Activated CD4-positive, alpha-beta T cell treated with anti-CD3 and anti-CD28 coated beads, Interleukin-2, Interleukin-4, amounts not matched to agents 100 ng/mL and 50 ng/mL, durations not matched to agents 16 hours and 8 hours (primary cell): ENCODE measurements at places on chromosomes 13 and 19.
A peak's percentile ranks its signal among the peaks of the same experiment; 100 is the strongest.

DNA sequence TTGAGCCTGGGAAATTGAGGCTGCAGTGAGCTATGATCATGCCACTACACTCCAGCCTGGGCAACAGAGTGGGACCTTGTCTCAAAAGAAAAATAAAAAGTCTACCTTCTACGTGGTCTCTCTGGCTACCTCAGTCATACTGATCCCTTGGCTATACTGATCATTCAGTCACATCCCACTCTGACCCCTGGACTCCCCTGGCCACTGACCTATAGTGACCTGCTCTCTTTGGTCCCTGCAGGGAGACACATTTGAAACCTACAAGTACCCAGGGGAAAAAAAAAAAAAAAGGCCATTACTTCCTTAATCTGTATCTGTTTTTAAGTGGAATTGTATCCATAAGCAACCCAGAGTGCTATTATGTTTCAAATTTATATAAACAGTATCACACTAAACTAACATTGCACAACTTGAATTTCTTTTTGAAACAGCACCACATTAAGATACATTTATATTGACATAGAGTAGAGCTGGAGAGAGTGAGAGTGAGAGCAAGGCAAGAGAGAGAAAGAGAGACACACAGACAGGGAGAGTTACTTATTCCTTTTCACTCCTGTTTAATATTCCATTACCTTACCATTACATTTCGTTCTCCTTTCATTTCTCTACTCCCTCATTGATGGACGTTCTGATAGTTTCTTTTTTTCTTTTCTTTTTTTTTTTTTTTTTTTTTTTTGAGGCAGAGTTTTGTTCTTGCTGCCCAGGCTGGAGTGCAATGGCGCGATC lies 23.7 kb upstream of the CERS4 start:
- DNase-seq, result no peak

- no peak for DNase-seq
Observed at GRCh38 chr19:43316591-43317319, 36.7 kb upstream of the CD177 start.

DNA sequence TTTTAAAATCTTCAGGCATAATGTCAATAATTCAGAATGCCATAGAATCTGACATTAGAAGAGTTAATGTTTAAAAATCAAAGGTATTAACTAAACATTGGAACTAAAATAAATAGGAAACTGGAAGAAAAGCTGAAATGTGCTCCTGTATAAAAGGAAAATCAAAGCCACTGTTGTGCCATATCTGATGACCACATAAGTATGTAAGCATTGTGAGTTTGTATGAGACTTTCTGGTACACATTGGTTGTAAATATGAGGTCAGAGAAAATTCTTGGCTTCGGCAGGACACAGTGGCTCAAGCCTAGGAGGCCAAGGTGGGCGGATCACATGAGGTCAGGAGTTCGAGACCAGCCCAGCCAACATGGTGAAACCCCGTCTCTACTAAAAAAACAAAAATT lies 48.3 kb upstream of the INTS6 start:
- DNase-seq, result no peak

GRCh38 chr13:41061914-41062837 lies 867 bp downstream of the WBP4 start:
- DNase-seq, result no peak

DNA sequence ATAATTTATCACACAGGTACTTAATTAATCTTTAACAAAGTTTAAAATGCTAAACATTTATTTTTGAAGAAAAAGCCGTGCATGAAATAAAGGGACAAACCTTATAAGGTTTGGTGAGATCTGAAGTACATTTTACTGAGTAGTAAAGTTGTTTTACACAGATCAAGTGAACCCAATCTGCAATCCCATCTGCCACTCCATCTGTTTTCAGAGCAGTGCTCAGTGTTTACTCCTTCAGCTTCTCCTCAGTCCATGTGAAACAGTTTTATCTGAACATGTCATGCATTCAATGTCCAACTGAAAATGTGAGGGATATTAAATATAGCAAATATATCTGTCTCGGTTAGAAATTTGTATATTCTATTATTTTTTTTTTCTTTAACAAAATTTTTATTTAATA lies 166.8 kb downstream of the MAB21L1 start:
- DNase-seq, result no peak

DNA sequence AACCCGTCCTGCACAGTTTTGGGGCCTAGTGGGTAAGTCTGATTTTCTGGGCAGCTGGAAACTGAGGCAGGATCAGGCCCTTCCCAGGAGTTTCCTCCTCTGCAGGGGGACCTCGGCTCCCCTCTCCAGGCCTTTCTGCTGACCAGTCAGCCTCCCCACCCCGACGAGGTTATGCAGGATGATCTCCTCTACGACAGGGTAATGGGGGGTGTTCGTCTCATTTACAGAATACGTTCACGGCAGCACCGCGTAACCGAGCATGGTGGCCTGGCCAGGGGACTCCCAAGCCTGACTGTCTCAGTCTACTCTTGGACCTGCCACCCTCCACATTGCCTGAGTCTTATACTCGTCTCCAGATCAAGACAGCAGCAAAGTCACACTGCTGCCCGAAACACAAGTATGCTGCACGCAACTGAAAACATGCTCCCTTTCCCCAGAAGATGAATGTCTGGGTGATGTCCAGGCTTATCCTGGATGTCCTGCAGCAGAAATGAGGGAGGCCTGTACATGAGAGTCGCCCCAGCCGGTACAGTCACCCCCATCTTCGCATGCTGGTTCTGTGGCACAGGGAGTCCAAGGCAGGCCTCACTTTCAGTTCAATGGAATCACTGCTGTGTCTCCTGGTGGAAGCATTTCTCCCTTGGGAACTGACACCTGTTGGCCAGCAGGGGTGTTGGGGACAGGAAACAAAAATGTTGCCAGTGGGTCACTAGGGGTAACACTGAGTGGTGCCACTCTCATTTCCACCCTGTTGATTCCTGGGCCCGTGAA lies 120.8 kb downstream of the SOX1 start:
- no peak for DNase-seq

DNA sequence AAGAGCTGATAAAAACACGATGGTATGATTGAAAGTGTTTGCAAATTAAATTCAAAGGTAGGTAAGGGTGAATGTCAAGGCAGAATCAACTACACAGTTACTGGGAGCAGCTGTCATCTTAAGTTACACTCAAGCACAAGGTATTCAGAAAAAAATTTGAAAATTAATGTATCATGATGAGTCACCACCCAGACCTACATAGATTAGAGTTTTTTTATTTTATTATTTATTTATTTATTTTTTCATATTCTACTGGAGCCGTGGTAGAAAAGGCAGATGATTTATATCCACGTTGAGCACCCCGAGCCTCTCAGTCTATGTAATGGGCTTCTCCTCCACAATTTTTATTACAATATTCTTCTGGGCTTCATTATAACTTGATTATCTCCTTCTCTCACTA lies 728.9 kb upstream of the ARGLU1 start:
- no peak for DNase-seq

DNA sequence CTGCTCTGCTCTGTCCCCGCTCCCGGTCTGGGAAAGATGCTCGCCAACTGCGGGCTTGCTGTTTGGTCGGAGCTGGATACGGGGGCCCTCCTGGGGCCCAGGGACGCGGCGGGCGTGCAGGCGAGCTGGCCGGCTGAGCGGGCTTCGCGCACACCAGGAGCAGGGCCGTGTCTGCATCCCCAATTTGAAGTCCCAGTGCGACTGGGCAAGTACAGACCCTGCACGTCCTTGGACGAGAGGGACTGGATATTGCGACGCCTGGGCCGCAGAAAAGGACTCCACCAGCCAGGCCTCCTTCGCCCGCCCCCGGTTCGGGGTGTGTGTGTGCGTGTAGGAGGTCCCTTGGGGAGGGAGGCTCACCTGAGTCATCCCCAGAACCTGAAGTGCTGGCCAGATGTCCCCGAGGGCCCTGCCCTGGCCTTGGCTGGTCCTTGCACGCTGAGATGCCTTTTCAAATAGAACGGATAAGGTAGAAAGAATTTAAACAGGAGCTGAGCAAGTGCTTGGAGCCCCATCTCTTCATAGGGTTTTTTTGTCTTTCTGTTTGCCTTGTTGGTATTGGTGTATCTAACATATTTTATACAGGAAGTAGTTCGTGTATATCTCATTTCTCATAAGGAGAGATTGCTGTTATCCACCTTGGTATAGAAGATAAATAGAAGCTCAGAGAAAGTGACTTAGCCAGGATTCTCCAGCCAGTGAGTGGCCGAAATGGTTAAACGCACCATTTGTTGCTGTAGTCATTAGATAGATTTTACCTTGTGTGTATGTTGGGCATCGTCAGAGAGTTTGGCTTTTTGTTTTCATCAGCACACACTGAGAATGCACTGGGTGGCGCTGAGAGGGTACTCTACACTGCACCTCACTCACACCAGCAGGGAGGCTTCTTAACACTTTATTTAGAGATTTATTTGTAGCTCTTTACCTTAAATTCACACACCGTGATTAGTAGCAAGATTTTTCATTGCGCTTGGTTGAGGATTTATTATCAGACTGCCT lies 1.1 kb downstream of the NAXD start:
- peak; percentile 38 for DNase-seq

GRCh38 chr13:111552891-111553655 lies 232.6 kb downstream of the TEX29 start:
- no peak for DNase-seq

GRCh38 chr19:54231077-54231931 lies 8.5 kb upstream of the LILRB3 start:
- peak; percentile 79 for DNase-seq

GRCh38 chr19:58217069-58217481 lies 11.6 kb upstream of the ZNF544 start:
- DNase-seq, result no peak

GRCh38 chr13:48731957-48732569 lies 78.3 kb downstream of the CYSLTR2 start:
- peak; percentile 51 for DNase-seq

DNA sequence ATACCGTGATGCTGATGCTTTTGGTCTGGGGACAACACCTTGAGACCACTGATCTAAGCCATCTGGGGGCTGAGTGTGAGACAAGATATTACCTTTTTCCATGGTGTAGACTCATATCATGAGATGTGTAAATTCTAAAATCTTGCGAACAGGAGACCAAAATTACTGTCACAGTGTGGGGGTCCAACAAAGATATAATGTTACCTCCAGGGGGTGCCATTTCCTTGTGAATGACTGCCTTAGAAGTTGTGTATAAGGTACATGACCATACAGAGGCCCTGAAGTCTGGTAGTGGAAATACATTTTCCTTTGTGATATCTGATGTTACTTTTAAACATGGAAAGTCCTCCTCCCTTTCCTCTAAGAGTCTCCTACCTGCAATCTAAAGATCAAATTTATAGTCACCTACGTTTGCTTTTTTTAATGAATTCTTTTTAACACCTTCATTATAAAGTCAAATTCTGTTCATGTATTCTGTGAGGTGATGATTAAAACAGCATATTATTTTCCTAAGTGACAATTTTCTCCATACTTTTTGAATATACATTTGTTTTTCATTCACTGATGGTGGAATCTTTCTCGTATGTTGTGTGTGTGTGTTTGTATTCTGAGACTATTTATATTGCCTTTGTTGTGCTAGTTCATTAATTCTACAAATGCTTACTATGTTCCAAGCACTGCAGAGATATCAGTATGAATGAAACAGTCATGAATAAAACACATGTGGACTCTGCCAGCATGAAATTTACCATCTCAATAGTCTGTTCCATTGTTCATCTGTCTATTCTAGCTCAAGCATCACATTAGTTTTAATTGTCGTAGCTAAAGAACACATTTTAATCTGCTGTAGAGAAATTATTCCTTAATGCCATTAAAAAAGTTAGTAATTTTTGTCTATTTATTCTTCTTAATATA lies 113.7 kb downstream of the RFC3 start:
- peak; percentile 26 for DNase-seq

GRCh38 chr19:36100476-36100875 lies 10.5 kb upstream of the OVOL3 start:
- no peak for DNase-seq

- DNase-seq, result no peak
Observed at GRCh38 chr13:99315186-99315585, 8.0 kb upstream of the GPR183 start.

DNA sequence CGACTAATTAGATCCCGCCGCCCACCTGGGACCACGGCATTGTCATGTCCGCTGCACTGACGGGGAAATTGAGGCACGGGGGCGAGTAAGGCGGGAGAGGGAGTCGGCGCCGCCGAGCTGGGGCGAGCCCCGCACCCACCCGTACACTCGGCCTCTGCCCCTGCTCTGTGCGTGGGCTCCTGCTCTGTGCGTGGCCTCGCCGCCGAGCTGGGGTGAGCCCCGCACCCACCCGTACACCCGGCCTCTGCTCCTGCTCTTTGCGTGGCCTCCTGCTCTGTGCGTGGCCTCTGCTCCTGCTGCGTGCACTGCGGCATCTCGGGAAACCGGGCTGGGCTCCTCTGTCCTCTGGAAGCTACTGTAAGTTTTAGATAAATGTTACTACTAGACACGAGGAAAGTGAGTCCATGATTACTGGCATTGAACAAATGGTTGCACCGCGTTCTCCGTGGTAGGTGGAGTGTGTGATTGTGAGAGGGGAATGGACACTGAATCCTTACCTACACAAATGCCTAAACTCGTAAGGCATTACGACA lies 826 bp upstream of the C1QTNF9 start:
- DNase-seq, result no peak

GRCh38 chr13:112260108-112261055 lies 115.8 kb upstream of the SPACA7 start:
- no peak for DNase-seq

DNA sequence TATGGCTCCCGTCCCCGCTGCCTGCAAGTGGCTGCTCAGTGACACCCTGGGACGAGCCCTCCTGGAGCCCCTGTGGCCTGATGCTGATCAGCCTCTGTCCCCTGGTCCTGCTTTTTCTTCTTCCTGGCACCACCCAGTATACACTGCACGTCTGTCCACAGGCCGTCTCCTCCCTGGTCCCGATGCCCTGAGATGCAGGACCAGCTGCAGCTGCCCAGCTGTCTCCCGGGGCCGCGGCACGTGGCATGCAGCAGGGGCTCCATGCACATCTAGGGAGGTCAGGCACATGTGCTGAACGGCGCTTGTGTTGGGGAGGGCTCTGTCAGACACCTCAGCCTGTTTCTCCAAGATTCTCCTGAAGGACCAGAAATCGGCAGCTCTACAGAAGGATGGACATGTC lies 30.2 kb downstream of the ZFR2 start:
- DNase-seq, result no peak

GRCh38 chr13:98396071-98396710 lies 180.7 kb downstream of the STK24 start:
- no peak for DNase-seq

GRCh38 chr19:53771144-53771543 lies 53.0 kb downstream of the NLRP12 start:
- DNase-seq, result no peak
